H4 (cell line): ENCODE measurements at places on chromosomes 3 and 15. TPM values are rescaled to one million over a fixed set of nuclear protein-coding genes. Genes with fewer than 3 reads are reported as not detected.

Gene IQCH
- total RNA-seq: 0.43 and 1.4 TPM in 2 replicates

DNA sequence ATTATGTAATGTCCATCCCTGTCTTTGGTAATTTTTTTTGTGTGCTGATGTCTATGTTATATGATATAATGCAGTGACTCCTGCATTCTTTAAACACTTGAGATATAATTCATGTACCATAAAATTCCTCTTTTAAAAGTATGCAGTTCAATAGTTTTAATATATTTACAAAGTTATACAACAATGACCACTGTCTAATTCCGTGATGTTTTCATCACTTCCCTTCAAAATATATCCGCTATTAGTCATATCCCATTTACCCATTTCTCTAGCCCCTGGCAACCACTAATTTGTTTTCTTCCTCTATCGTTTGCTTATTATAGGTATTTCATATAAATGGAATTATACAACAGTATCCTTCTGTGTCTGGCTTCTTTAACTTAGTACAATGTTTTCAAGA is 64.9 kb upstream of the SUCLG2 start:
- DNase-seq: no peak

DNA sequence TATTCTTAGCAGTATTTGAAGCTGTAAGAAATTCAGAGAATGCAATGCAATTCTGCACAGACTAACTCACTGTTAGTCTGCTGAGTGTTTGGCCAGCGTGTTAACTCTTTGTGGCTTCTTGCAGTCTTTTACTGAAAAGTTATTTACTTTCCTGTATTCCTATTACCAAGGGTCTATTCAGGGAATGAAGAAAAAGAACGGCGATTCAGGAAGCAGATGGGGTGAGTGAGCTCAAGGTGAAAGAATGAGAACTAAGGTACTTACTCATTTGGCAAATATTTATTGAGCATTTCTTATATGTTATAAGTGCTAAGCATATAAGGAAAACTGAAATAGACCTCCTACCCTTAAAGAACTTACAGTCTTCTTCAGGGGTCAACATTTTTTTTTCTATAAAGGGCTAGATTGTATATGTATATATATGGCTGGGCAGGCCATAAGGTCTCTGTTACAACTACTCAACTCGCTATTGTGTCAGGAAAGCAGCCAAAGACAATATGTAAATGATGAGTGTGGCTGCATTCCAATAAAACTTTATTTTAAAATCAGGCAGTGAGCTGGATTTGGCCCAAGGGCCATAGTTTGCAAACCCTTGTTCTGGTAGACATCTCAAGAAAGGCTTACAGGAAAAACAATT is 271.9 kb upstream of the GADL1 start:
- no peak for DNase-seq

Gene TMEM212
- total RNA-seq: not detected in 2 replicates

Gene CDHR4
- total RNA-seq: not detected in 2 replicates
